ENCODE measurements at places on chromosomes 2 and 18.

GRCh38 chr2:207778298-207778882 lies 8.7 kb upstream of the FZD5 start:
- no peak for DNase-seq

DNA sequence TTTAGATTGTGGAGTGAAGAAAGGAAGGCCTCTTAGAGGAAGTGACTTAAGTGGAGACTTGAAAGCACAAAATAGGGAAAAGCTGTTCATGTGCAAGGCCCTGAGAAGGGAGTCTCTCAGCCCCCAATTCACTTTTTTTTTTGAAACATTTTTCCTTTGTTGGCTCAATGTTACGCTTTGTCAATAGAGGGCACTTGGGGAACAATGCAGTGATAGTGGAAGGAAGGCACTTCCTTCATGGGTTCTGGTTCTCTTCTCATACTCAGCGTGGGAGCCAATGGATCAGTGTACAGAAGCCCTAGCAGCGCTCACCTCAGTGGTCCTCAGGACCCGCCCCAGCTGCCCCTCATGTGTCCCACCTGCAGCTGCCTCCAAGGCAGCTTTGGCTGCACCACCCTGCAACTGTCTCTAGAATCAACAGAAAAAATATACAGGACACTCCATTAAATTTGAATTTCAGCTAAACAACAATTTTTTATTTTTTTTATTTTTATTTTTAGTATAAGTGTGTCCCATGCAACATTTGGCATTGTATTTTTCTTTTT lies 8.6 kb upstream of the C2orf42 start:
- no peak for DNase-seq

DNA sequence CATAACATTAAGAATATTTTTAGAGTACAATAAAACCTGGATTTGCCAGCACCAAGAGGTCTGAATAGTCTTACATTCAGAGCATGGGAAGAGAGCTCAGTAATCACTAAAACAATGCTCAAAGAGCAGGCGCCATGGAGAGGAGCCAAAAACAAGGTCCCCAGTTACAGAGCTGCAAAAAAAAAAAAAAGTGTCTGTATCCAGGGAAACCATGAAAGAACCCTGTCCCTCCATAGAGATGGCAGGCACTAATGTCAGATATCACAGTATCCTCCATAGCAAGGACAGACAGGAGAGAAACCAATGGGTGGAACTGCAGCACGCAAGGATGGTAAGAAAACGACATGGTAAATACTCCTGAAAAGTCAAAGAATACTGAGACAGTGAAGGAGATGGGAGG lies 19.5 kb downstream of the FBXO15 start:
- DNase-seq: no peak

DNA sequence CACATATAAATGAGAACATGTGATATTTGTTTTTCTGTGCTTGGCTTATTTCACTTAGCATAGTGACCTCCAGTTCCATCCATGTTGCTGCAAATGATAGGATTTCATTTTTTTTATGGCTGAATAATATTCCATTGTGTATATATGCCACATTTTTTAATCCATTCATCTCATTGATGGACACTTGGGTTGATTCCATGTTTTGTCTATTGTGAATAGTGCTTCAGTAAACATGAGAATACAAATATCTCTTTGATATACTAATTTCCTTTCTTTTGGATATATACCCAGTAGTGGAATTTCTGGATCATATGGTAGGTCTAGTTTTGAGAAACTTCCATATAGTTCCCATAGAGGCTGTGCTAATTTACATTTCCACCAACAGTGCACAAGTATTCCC lies 3.7 kb upstream of the NEMP2 start:
- DNase-seq: no peak

- no peak for DNase-seq
Measured at GRCh38 chr2:85475799-85476490, 57.4 kb downstream of the SH2D6 start.

GRCh38 chr2:215750763-215751162 lies 262.6 kb downstream of the MREG start:
- no peak for DNase-seq

- no peak for DNase-seq
Measured at GRCh38 chr2:128809880-128810279, 491.2 kb upstream of the HS6ST1 start.

DNA sequence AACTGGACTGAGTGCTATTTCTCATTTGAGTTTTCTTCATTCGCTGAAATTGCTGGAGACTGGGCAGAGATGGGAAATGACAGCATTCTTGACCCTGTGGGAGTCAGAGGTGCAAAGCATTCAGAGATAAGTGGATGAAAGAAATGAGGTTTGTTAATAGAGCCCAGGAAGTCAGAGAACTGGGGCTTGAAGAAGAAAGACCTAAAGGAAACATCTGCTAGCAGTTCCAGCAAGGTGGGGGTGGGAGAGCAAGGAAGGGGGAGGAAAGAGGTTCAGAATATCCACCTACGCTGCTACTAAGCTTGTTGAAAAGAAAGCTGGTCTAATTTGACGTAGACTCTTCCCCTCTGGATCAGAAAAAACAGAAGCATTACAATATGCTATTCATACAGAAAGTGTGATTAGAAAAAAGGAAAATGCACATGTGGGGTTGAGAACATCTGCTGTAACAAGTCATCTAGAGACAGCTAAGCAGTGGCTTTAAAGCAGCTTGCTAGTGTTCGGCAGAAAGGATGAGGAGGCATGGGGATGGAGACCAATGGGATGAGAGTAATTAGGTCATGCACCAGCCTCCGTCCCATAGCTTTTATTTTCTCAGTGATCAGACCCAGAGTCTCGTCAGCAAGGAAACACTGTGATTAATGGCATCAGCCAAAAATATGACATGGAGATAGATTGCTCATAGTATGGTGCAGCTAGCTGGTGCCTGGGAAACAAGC lies 29.7 kb downstream of the NAB1 start:
- DNase-seq: peak; percentile 19

- DNase-seq: no peak
Measured at GRCh38 chr2:127103243-127104165, 3.5 kb downstream of the BIN1 start.

DNA sequence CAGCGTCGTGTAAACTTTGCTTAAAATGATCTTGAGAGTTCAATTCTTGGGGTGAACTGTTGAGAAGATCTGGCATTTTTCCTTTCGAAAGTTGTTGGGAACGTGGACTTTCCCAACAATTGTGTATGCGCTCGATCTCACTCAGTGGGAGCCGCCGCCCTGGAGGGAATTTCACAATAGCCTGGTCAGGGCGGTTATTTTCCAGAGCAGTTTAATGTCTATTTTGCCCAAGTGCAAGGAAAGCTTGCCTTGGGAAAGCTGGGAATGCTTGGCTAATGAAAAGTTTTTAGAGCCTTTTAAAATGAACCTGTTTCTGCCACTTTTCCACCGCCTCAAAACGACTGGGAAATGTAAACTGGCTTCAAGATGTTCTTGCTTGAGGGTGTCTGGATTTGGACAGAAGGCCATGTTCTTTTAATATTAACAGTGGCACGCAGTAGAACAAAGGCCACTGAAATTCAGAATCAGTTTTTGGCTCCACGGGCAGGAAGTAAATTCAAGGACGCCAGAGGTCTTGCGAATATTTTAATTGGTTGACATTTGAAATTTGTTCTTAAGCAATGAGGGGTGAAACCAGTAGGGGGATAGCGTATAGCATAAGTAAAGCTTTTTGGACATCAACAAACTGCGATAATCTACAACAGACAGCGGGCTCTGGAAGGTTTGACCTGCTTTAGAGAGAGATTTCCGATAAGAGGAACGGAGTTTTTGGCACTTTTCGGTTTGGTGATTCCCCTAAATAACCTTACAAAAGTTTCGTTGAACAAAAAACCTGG lies 1.2 kb downstream of the CFLAR start:
- DNase-seq: peak; percentile 86

GRCh38 chr18:1292167-1292566 lies 387.5 kb downstream of the ADCYAP1 start:
- no peak for DNase-seq

- DNase-seq: peak; percentile 67
Measured at GRCh38 chr2:152222975-152223637, 47.5 kb upstream of the STAM2 start.

DNA sequence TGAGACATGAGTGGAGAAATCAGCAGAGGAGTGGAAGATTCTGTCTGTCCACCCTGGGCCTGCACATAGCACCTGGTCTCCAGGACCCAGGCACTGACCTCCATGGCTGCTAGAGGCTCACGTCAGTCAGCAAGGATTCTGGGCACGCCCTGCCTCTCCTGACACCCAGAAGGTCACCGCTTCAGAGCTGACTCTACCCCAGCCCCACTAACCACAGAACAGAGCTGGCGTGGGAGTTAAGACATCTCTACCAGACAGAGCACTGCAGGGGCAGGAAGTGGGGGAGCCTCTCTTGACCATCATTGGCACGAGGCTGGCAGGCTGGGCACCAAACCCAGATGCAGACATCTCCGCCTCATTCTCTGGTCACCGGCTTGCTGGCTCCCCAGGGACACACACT lies 3.0 kb downstream of the ADCY3 start:
- no peak for DNase-seq

DNA sequence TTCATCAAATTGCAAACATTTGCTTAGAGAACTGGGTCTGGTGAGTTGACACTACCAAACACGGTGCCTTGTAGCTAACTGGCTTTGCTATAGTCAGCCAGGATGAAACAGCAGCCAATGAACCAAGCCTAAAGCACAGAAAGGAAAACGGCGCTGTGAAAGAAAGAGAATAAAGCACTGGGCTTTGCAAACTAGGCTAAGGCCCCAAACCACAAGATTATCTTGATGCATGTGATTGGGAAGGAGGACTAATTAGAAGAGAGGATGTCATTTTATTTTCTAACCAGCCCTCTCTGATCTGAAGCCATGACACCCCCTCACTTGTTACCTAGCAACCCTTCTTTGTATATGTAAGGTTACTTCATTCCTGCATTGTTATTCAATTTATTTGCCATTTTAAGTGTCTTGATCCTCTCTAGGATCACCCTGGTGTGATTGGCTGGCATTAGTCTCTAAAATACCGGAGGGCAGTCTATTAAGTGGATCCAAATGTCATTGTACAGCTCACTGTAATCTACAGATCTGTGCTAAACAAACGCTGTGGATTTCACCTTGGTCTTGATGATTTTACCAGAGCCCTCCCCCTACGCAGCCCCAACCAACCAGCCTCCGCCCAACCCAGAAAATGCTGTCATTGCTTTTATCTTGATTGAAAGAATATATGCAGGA lies 395.4 kb upstream of the ACVR2A start:
- no peak for DNase-seq

DNA sequence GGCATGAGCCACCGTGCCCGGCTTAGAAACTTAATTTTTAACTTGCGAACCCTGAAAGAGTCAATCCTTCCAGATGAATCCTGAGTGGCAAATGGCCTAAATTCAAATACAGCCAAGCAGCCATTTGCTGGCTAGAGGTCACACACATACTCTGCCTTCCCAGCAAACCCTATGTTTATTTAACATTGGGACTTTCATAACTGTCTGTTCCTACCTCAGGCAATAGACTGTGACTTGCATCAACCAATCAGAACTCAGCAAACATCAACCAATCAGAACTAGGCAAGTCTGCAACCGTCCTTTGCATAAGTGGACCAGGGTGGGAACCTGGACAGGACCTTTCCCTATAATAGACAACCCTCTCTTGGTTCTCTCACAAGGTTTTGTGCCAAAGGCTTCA lies 127.5 kb downstream of the DTNB start:
- no peak for DNase-seq

GRCh38 chr2:217789736-217790181 lies 213.0 kb downstream of the TNS1 start:
- no peak for DNase-seq

GRCh38 chr2:239661334-239662312 lies 260.8 kb upstream of the HDAC4 start:
- no peak for DNase-seq

DNA sequence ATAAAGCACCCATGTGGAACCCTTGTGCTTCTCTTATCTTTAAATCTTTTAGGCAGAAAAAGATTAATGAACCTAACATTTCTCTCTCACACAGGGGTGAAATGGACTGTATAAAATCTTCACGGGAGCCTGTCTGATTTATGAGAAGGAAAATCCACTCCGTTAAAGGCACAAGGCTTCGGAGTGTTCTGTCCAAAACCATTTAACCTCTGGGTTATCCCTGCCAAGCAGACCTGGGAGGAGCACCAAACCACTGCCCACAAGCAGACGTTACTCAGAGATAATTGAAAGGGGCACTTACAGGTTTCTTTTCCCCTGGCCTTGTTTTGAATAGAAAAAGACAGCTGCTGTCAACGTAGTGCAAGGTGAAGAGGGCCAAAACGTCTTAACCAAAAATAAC lies 184.4 kb upstream of the DOK6 start:
- DNase-seq: peak; percentile 23

DNA sequence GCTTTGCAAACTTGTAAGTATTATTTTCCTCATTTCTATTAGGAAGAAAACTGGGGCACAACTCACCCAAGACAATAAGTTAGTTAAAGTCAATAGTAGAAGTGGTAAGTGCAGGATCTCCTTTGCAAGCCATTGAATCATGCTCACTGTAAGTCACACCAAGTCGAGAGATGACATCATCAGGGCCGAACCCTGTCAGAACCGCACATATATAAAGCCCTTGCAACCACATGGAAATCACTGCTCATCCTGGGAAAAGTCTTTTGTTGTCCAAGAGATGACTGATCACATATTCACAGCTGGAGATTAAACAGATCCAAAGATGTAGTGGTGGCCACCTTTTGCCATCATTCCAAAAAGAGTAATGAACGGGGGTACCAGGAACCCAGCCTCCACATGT lies 484.8 kb upstream of the ID2 start:
- no peak for DNase-seq

- DNase-seq: no peak
Measured at GRCh38 chr2:158928965-158929364, 39.5 kb upstream of the TANC1 start.

DNA sequence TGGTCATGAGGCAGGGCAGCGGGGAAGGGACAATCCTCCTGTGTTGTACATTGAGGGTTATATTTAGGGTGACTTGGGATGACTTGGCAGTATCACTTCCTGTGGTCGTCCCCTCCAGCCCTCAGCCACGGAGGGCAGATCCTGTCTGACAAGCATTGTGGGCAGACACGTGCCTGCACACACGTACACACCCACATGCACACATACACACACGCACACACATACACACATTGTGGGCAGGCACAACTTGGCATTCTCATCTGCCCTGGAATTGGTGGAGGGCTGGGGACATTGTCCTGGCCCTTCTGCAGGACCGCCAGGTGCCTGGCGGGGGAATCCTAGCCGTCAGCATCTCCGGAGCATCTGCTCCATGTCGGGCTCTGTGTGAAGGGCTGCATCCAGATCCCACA lies 47.6 kb downstream of the ODC1 start:
- DNase-seq: no peak

Measured in right kidney (tissue), 9 donors.